Adrenal gland (tissue), 19 donors: ENCODE measurements at places on chromosomes 12 and 14. TPM values are rescaled to one million over a fixed set of nuclear protein-coding genes. Genes with fewer than 3 reads are reported as not detected.

The CMKLR1 gene
- 4.6 TPM for polyA plus RNA-seq

The LBHD2 gene
- not detected for polyA plus RNA-seq

The ZNF891 gene
- 1.8 TPM for polyA plus RNA-seq

The PLA2G1B gene
- 4.9 TPM for polyA plus RNA-seq

The DIABLO gene
- 55.6 TPM for polyA plus RNA-seq

The AHNAK2 gene
- polyA plus RNA-seq, result 1.8 TPM

The EMP1 gene
- polyA plus RNA-seq, result 21.2 TPM

The RNASE3 gene
- 0.31 TPM for polyA plus RNA-seq

The LAG3 gene
- 4.3 TPM for polyA plus RNA-seq

The CLEC4C gene
- not detected for polyA plus RNA-seq

The IL26 gene
- polyA plus RNA-seq, result not detected

The SERPINA9 gene
- not detected for polyA plus RNA-seq

The FSCB gene
- not detected for polyA plus RNA-seq

The BATF gene
- polyA plus RNA-seq, result 0.64 TPM
